ENCODE measurements at places on chromosomes 5 and 9.
A peak's percentile ranks its signal among the peaks of the same experiment; 100 is the strongest.

GRCh38 chr5:59843511-59844213 lies 49.9 kb downstream of the PDE4D start:
- no peak for DNase-seq

GRCh38 chr9:83992901-83993300 lies 12.3 kb downstream of the RMI1 start:
- DNase-seq: no peak

GRCh38 chr5:177471610-177472356 lies 1.7 kb downstream of the DBN1 start:
- DNase-seq: peak; percentile 57

GRCh38 chr9:92406477-92406876 lies 2.1 kb upstream of the OGN start:
- DNase-seq: peak; percentile 37
